ENCODE measurements at places on chromosomes 2 and 18. TPM values are rescaled to one million over a fixed set of nuclear protein-coding genes. Genes with fewer than 3 reads are reported as not detected.

- no peaks in the 10 kb centered on the region for H3K4me1 ChIP-seq
- H3K4me3 ChIP-seq: no peak overlapping the region
- no peak overlapping the region for H3K27ac ChIP-seq
Measured at GRCh38 chr2:193584522-193584938, 1389.8 kb upstream of the TMEFF2 start.

The NFATC1 gene
- total RNA-seq: 10.9 TPM

The CXCR1 gene
- total RNA-seq: not detected

DNA sequence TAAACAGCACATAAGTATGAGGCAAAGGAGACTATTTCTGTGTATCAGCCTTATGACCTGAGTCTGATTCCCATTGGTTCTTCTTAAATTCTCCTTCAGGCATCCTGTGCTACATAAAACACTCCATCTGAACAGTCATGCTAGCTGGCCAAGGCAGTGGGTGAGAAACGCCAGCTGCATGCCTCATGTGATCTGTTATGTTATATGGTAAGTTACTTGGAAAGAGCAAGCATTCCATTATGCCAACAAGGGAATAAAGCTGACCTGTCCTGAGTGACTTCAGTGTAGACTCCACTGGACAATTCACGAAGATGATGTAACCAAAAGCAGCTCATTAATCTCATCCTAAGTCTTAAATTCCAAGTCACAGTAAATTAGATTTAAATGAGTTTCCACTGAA, 216.5 kb upstream of the FN1 start:
- H3K27me3 ChIP-seq: no peaks in the 10 kb centered on the region
- H3K27ac ChIP-seq: no peak overlapping the region
- H3K36me3 ChIP-seq: no peaks in the 10 kb centered on the region
- no peak overlapping the region for H3K4me3 ChIP-seq

DNA sequence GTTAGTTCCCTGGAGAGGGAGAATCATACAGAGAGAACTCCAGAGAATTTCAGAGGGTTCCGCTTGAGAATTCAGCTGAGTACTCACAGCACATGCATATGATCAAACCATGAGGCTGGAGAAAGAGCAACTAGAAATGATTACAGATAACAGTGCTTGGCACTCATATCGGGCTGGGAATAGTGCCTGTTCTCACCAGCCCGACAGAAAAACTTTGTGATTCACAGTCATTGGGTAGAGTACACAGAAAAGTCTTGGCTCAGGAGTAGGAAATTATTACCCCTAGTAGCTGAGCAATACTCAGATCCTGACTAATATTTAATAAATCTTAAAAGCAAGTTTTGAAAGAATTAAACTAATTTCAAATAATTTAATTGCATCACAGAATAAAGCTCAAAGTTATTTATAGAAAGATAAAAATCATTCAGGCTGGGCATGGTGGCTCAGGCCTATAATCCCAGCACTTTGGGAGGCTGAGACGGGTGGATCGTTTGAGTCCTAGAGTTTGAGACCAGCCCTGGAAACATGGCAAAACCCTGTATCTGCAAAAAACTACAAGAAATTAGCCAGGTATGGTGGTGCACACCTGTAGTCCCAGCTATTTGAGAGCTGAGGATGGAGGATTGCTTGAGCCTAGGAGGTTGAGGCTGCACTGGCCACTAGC, 6.8 kb downstream of the WDPCP start:
- no peak overlapping the region for H3K27ac ChIP-seq
- H3K27me3 ChIP-seq: no peaks in the 10 kb centered on the region
- no peak overlapping the region for H3K4me3 ChIP-seq
- no peaks in the 10 kb centered on the region for H3K36me3 ChIP-seq
- no peaks in the 10 kb centered on the region for H3K4me1 ChIP-seq
- DNase-seq: no peak

Measured in breast epithelium (tissue), 4 donors.